Right lung (tissue), 10 donors: ENCODE measurements at places on chromosomes 16 and 17. TPM values are rescaled to one million over a fixed set of nuclear protein-coding genes. Genes with fewer than 3 reads are reported as not detected.

GRCh38 chr16:24989494-24989893 lies 25.7 kb downstream of the ARHGAP17 start:
- no peak for DNase-seq

Gene SDF2
- polyA plus RNA-seq, result 73.8 TPM

- no peak for DNase-seq
These were observed at the start of gene CRYM for GRCh38 chr16:21277927-21278706. Gene CRYM, minus strand, starts transcription at chr16:21278290. Its CDS starts 39 bp downstream, at chr16:21278251.

DNA sequence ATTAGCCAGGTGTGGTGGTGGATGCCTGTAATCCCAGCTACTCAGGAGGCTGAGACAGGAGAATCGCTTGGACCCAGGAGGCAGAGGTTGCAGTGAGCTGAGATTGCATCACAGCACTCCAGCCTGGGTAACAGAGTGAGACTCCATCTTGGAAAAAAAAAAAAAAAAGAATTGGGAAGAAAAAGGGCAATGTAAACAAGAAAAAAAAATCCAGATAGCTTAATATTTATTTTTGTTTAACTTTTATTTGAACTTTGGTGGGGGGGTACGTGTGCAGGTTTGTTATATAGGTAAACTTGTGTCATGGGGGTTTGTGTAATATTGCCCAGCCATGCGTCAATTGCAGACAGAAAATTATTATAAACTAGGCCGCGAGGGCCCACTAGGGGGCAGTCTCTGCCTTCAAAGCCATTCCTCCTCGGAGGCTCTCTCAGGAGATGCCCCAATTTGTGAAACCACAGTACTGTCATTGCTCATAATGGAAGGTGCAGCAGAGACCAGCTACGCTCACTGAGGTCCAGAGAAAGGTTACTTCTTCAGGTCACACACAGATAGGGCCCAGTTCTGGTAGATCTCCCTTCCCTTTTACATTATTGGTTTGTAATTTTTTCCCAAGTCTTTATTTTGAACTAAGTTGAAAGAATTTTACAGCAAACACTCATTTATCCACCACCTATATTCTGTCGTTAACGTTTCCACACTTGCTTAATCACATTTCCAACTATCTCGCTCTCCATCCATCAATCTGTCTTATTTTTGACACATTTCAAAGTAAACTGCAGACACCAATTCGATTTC lies 206.2 kb downstream of the PRKCB start:
- peak; percentile 55 for DNase-seq

- DNase-seq, result no peak
These were observed 182.3 kb downstream of the PHKB start for GRCh38 chr16:47643323-47644000.

DNA sequence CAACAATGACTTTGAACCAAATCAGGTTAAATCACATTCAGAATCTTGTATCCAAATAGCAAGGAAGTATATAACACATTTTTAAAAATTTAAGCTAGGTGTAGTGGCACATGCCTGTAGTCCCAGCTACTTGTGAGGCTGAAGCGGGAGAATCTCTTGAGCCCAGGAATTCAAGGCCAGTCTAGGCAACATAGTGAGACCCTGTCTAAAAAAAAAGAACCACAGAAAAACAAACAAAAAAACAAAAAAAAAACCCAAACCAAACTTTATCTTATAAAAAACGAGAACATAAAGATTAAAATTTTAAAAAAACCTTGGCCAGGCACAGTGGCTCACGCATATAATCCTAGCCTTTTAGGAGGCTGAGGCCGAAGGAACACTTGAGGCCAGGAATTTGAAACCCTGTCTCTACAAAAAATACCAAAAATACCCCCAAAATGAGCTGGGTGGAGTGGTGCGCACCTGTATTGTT lies 11.6 kb downstream of the SUPT4H1 start:
- no peak for DNase-seq

DNA sequence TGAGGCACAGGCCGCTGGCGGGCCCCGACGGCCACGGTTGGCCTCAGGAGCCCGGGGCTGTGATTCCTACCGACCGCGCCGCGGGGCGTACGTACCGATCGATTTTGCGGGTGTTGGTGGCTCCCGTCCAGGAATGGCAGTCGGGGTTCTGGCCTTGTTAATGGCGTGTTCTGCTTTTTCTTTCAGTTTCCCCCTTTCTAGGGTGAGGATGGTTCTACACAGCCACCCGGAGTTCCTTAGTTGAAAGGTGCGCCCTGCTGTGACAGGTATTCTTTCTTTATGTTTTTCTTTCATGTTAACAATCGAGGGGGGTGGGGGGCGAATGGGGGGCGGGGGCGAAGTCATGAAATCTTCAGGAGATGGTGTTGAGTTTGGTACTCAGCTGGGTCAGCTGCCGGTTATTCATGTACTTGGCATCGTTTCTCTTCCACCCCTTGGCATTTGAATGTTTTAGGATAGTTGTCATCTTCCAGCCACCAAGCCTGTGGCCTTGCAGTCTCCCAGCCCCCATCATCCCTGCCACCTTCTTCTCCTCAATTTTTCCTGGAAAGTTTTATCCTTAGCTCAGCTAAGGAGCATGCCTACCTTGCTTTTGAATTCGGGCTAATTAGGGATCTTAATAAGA lies 802 bp downstream of the CYLD start:
- no peak for DNase-seq

- DNase-seq, result no peak
These were observed 1.9 kb upstream of the SLC5A2 start for GRCh38 chr16:31480851-31481536.
